Stimulated activated CD4-positive, alpha-beta T cell treated with anti-CD3 and anti-CD28 coated beads, Interleukin-4, amount 100 ng/mL, for 1 hour (primary cell): ENCODE measurements at places on chromosomes 5 and 9.

DNA sequence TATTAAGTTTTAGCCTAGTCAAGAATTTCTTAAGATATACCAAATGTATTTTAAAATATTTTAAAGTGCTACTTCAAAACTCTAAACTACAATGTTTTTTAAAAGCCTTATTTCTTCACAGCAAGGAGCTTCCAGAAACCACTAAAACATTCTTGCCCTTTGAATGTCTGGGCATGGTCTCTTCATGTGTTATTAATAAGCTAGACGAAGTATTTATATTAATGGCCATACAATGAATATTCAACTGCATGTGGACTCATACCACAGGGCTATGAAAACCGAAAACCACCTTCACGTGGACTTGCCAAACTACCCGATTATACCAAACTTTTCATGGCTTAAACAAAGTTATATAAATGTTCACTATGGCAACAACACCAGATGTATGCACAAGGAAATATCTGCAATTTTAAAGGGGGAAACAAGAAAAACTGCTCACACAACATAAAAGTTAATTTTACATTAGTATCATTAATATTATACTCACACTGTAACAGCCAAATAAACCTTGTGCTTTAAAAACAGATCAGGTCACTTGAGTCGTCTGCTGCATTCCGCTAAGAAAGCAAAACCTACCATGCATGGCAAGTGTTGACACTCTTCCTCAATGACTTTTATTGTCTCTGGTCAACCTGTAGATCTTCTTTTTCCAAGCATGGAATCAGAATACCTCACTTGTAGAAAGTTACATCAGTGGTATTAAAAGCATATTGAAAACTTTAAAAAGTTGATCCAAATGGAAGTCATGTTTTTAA lies 246.3 kb downstream of the BNC2 start:
- DNase-seq, result no peak

- DNase-seq, result no peak
Measured at GRCh38 chr5:109703829-109704228, 14.1 kb downstream of the MAN2A1 start.

DNA sequence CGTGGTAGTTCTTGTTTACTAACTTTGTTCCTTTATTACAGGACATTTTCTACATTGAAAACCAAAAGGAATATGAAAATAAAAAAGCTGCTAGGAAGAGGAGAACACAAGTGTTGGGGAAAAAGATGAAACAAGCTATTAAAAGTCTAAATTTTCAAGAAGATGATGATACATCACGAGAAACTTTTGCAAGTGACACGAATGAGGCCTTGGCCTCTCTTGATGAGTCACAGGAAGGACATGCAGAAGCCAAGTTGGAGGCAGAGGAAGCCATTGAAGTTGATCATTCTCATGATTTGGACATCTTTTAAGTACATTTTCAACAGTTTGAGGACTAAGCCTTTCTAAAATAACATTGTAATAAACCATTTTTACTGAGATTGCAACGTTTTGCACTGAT lies 23.8 kb downstream of the PHAX start:
- no peak for DNase-seq

- DNase-seq, result no peak
Measured at GRCh38 chr9:118269623-118270022, 565.4 kb downstream of the TLR4 start.

DNA sequence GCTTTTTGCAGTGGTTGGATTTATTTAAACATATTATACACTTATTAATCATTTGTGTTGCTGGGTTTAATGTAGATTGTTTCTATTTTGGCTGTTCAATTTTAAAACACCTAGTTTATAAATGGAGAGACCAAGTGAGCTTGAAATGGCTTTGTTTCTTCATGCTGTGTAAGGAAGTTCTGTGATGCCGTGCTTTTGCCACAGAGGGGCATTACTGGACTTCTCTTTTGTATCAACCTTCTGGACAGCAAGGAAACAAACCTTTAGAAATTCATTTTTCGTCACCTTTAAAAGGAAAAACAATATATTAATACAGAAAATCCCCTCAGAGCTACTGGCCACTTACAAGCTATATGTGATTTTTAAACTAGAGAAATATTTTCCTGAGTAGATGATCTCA lies 81.9 kb downstream of the DMRTA1 start:
- DNase-seq, result no peak

- no peak for DNase-seq
Measured at GRCh38 chr9:93301911-93302541, 118.1 kb downstream of the WNK2 start.

DNA sequence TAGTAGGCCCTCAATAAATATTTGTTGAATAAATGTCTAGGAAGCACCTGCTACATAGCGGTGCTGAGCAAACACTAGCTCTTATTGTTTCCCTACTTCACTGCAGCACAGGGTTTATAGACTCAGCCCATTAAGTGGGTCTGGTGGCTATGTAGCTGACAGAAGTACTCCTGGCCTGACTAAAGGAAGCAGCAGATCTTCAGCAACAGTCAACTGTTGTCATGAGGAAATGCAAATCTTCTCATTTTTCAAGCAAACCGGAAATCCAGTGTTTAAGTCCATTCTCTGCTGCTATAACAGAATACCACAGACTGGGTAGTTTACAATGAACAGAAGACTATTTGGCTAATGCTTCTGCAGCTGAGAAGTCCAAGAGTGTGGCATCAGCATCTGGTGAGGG lies 2.8 kb upstream of the TEX10 start:
- no peak for DNase-seq

DNA sequence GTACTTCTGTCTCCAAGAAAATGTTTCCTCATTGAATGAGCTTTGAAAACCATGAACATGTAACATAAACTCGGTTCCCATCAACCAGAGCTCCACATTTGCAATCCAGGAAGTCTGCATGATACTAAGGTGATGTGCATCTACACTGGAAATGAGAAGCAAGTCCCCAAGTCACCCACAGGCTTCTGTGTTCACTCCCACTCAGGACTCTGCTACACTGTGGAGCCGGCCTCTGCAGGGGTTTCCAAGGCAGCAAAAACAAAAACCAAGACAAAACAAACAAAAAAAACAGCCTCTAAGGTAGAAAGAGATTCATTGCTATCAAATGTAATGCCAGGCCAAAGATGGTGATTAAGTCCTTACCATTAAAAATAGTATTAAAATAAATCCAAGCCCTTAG lies 593.7 kb downstream of the IRX1 start:
- no peak for DNase-seq

DNA sequence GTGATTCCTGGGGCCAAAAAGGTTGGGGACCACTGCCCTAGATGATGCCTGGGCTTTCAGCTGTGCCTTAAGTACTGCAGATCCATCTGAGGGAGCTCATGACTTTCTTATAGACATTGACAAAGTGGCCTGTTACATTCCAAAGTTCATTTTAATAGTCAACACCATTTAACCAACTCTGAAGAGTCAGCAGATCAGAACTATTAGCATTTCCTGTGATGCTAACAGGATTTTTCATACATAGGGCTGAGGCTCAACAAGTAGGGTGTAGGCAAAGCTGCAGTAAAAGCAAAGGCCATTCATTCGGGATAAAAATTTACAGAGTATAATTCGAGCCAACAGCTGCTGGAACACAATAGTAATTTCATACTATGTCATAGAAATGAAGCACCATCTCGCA lies 105.4 kb downstream of the LPAR1 start:
- no peak for DNase-seq

GRCh38 chr9:33709269-33709668 lies 86.1 kb upstream of the PRSS3 start:
- no peak for DNase-seq

- DNase-seq, result no peak
Measured at GRCh38 chr9:124257070-124257843, 492 bp upstream of the NEK6 start.

- no peak for DNase-seq
Measured at GRCh38 chr5:140349244-140349643, 2.8 kb upstream of the HBEGF start.

- no peak for DNase-seq
Measured at GRCh38 chr5:39020458-39020857, 53.7 kb downstream of the RICTOR start.

- DNase-seq, result no peak
Measured at GRCh38 chr5:150339165-150339564, 18.3 kb upstream of the TCOF1 start.

DNA sequence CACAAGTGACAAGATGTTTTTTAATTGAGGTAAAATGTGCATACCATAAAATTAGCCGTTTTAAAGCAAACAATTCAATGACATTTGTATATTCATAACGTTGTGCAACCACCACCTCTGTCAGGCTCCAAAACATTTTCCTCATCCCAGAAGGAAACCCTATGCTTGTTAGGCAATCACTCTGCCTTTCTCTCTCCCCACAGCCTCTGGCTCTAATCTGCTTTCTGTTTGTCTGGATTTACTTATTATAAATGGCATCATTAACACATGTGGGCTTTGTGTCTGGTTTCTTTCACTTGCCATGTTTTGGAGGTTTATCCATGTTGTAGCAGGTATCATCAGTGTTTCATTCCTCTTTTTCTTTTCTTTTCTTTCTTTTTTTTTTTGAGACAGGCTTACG lies 1.4 kb upstream of the N4BP3 start:
- no peak for DNase-seq

DNA sequence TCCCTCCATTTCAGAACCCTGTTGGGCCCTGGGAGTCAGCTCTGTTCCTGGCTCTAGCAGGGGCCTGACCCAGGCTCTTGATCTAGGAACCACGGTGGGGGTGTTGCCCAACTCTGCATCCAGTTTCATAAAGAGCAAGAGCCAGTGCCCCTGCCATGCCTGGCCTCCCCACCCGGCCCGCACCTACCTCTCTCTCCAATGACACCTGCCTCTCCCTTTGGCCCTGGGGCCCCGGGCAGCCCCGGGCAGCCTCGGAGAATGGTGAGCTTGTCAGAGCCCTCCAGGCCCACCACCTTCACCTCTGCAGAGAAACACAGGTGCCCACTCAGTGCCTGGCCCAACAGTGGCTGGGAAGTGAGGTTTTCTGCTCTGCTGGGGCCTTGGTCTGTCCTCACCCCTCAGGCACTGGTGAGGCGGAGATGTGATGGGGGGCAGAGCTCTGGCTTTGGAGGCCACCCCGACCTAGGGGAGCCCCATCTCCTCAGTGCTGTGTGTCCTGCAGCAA lies 1.5 kb downstream of the FCN1 start:
- no peak for DNase-seq

GRCh38 chr9:115306865-115307264 lies 188.9 kb upstream of the TNC start:
- no peak for DNase-seq

DNA sequence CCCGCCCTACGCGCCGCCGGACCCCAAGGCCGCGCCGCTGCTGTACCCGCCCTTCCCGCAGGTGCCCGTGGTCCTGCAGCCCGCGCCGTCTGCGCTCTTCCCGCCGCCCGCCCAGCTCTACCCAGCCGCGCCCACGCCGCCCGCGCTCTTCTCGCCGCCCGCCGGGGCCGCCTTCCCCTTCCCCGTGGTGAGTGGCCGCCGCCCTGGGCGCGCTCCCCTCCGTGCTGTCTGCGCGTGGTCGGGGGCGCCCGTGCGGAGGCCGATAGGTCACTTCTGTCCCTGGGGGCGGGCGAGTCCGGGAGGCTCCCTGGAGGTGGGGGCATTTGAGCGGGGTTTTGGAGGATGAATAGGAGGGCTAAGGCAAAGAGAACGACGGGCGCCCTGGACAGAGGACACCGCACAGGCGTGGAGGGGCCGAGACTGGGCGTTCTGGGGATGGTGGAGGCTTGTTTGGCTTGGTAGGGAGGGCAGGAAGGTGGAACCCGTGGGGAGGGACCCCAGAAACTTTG lies 9.6 kb downstream of the PRRT1B start:
- DNase-seq, result no peak

DNA sequence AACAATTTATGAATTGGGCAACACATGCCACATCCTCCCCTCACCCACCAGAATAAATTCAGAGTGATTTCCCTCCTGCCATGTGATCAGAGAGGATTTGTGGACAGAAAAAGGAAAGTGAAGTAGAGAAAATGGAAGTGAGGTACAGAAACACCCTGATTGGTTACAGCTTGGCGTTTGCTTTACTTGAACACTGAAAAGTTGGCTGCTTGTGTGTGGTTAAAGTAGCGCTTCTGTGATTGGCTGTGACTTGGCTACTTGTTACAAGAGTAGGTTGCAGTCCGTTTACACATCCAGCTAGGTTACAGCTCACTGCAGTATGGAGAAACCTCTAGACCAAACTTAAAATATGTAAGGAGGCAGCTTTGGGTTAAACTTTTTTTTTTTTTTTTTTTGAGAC lies 205.2 kb upstream of the ZNF608 start:
- DNase-seq, result no peak

DNA sequence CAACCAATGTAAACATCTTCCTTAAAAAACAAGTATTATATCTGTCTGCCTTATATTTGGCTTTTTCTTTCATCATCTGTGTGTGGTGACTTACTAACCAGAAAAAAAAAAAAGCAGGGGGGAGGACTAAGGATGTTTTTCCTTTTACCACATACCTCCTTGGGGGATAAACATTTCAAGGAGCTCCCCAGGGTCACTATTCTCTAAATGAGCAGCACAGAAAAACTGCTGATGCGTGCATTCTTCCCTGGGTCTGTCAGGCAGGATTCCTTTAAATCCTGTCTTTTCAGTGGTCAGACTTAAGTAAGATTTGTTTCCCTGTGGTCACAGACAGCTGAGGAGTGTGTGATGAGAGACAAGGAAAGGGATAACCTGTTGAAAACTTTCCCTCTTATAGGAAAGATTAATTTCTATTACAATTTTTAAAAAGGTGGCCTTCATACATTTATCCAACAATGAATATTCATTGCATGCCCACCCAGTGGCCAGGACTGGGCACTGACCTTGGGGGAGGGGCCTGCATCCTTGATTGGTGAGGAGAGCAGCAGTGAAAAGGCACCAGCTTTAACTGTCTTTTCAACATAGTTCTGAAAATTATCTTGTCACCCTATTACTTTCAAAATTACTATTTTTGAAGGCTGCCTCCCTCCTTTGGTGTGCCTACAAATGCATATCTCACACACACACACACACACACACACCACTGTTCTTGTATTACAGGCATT lies 123.1 kb downstream of the TLE4 start:
- DNase-seq, result no peak

GRCh38 chr5:109917154-109917546 lies 227.4 kb downstream of the MAN2A1 start:
- DNase-seq, result no peak

- no peak for DNase-seq
Measured at GRCh38 chr9:88072831-88073375, 65.4 kb downstream of the SPATA31C2 start.

DNA sequence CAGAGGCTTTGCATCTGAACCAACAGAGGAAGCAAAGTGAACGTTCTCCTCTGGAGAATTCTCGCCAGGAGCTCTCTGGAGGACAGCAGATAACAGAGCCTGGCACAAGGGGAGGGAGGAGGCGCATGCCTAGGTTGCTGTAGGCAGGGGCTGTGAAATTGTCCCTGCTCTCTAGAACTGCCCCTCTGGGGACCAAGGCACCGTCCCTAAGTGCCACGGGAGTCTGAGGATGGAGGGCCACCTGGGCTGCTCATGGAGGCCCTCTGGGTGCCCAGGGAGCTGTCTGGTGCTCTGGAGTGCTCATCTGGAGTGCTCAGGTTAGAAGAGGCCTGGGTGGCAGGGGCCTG lies 77.6 kb downstream of the CACNA1B start:
- no peak for DNase-seq

GRCh38 chr9:3884736-3885135 lies 358.9 kb upstream of the RFX3 start:
- DNase-seq, result no peak
